ENCODE measurements at places on chromosomes 5 and 9.
A peak's percentile ranks its signal among the peaks of the same experiment; 100 is the strongest.

DNA sequence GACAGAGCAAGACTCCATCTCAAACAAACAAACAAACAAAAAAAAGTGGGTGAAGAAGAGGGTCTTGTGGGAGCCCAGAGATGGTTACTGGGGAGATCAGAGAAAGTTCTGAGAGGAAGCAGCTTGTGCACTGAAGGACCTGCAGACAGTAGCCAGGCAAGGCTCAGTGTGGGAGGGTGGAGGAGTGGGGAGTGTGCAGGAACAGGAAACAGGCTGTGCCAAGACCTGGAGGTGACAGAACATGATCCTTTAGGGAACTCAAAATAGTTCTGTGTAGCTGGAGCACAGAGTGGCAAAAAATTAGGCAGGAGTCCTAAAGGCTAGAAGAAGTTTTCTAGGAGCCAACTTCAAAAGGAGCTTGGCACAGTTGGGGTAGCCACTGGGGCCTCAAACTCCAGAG lies 19.2 kb upstream of the NANS start:
- H3K4me3 ChIP-seq: no peak overlapping the region
- no peaks in the 10 kb centered on the region for H3K36me3 ChIP-seq
- H3K27me3 ChIP-seq: peaks cover 12% of the 10 kb centered on the region
- H3K4me1 ChIP-seq: peaks cover 16% of the 10 kb centered on the region

DNA sequence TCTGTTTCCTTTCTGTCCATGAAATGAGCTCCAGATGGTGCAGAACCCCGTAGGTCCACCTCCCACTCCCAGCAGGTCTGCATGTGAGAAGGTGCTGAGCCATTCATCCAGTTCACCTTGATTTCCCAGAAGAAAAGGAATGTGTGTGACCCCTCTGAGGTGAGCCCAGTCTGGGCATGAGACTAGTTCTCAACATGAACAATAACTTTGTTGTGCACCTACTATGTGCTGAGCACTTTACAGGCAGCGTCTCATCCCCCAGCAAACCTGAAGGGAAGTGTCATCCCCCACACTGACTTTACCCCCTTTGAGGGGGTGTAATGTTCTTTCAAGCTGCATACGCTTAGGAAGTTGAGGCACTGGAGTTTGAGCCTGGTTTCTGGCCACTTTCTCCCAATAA lies 61.4 kb downstream of the SMIM23 start:
- no peak overlapping the region for H3K4me3 ChIP-seq
- no peaks in the 10 kb centered on the region for H3K4me1 ChIP-seq

DNA sequence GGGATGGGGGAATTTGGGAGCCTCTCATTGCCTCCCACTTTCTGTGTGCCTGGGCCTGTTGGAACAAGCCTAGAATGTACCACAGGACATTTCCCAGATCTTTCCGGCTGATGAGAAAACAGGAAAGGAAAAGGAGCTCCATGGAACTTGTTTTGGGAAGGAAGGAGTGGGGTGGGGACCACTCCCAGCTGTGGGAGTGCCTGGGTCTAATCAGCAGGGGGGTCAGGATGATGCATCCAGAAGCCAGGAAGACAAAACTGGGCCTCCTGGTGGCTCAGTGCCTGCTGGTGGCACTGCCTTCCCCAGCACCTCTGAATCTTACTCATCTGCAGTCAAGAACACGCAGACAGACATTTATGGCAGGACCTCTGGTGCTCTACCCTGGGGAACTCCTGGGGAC lies 2.8 kb downstream of the SMIM33 start:
- no peak overlapping the region for H3K4me3 ChIP-seq
- no peaks in the 10 kb centered on the region for H3K4me1 ChIP-seq
- peaks cover 33% of the 10 kb centered on the region for H3K27me3 ChIP-seq
- no peaks in the 10 kb centered on the region for H3K36me3 ChIP-seq

GRCh38 chr5:64685866-64686265 lies 4.4 kb upstream of the SHISAL2B start:
- no peak overlapping the region for H3K27ac ChIP-seq
- no peaks in the 10 kb centered on the region for H3K36me3 ChIP-seq
- no peak overlapping the region for H3K4me3 ChIP-seq
- H3K4me1 ChIP-seq: peaks cover 10% of the 10 kb centered on the region

- no peak overlapping the region for H3K27ac ChIP-seq
- no peak for DNase-seq
- no peaks in the 10 kb centered on the region for H3K4me1 ChIP-seq
- H3K36me3 ChIP-seq: no peaks in the 10 kb centered on the region
- H3K27me3 ChIP-seq: peaks cover 53% of the 10 kb centered on the region
Observed at GRCh38 chr9:98429613-98430012, 174.2 kb upstream of the TBC1D2 start.

GRCh38 chr9:124248960-124249359 lies 8.8 kb upstream of the NEK6 start:
- H3K4me1 ChIP-seq: no peaks in the 10 kb centered on the region
- no peak for DNase-seq
- H3K36me3 ChIP-seq: no peaks in the 10 kb centered on the region
- H3K27ac ChIP-seq: no peak overlapping the region
- no peak overlapping the region for H3K4me3 ChIP-seq
- H3K27me3 ChIP-seq: no peaks in the 10 kb centered on the region

- peaks cover 6% of the 10 kb centered on the region for H3K36me3 ChIP-seq
- peak; percentile 31 for DNase-seq
- peak overlapping the region; percentile 30 for H3K27ac ChIP-seq
- H3K4me1 ChIP-seq: peaks cover 25% of the 10 kb centered on the region
- peaks cover 71% of the 10 kb centered on the region for H3K27me3 ChIP-seq
Observed at GRCh38 chr9:130936285-130937117, 2.5 kb downstream of the FIBCD1 start.

GRCh38 chr9:125409637-125410521 lies 148.3 kb downstream of the GAPVD1 start:
- H3K36me3 ChIP-seq: peaks cover 23% of the 10 kb centered on the region
- H3K27ac ChIP-seq: peak overlapping the region; percentile 4
- peak; percentile 9 for DNase-seq
- peaks cover 28% of the 10 kb centered on the region for H3K4me1 ChIP-seq

All from Calu3 (cell line).